Left colon (tissue), 2 donors: ENCODE measurements at places on chromosomes 1 and 21. TPM values are rescaled to one million over a fixed set of nuclear protein-coding genes. Genes with fewer than 3 reads are reported as not detected.

The RIMKLA gene
- total RNA-seq, result 13.9 TPM

The CD101 gene
- 2.8 TPM for total RNA-seq

The ZBTB8A gene
- 6.0 TPM for total RNA-seq

The CXADR gene
- total RNA-seq, result 70.5 TPM
